ENCODE measurements at places on chromosomes 11 and 22. TPM values are rescaled to one million over a fixed set of nuclear protein-coding genes. Genes with fewer than 3 reads are reported as not detected.

The H19 gene
- total RNA-seq = not detected

The FREY1 gene
- total RNA-seq = 3.7 TPM

- no peak for DNase-seq
Measured at GRCh38 chr11:70383664-70384565, 14.4 kb upstream of the CTTN start.

DNA sequence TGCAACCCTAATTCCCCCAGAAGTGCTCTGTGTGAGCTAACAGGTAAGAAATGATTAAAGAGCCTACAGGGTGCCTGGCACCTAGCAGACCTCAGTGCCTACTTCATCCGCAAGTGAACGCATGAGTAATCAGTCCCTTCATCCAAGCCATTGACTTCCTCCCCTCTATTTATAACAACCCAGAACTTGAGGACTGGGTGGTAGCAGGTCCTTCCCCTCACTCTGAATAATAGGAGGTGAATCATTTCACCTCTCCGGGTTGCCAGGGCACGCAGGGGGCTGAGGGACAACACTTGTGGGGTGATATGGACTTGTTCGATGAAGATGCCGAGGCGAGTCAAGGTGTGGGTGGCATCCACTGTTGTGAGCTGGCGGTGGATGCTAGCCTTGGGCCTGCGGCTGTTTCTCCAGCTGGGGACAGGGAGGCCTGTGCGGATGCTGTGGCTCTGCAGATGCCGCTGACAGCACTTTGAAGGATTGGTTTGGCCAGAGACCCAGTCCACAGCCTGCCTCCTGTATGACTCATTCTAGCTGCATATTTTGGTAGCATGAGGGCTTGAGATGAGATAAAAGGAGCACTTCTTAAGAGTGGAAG is 11.7 kb upstream of the SORL1-AS1 start:
- peak; percentile 66 for DNase-seq

DNA sequence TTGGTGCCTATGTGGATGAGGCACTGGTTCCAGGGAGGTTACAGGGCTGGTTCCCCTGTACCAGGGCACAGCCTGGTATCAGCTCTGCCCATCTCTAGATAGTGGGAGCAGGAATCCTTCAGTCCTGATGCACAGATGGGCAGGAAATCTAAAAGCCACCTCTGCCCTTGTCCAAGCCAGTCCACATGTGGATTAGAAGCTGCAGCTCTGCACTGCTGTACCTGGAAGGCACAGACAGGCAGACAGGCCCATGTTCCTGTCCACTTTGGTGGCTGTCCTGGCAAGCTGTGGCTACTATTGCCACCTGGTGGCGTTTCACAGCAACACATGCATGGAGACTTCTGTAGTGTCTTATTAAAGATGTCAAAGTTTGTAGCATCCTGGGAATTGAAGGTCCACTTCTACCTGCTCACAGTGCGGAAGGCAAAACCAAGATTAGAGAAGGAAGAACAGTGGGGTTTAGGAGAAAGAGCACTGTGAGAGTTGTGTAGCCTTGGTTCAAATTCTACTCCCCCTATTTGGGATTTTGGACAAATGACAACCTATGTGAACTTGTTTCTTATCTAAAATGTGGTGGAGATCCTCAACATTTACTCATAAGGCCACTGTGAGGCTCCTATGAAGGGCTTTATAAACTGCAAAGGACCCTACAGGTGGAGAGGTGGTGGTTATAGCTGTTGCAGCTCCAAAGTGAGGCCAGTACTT is 30.1 kb downstream of the NAV2 start:
- peak; percentile 60 for DNase-seq

DNA sequence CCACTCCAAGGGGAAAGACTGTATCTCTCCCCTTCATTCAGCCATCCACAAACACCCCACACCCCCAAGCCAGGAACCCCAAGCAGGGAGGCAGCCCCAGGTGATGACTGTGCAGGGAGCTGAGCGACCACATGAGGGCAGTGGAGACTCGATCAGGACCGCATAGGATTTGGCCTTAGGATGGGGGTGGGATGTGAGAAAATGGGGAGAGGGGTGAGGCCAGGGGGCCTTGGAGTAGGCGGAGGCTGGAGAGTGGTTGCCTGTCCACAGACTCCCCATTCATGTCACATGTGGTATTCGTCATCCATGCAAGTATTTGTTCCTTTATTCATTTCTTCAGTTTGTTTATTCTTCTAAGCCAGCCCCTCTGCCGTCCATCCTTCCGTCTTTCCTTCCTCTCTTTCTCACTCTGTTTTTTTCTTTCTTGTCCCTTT is 2.7 kb upstream of the RHOD start:
- peak; percentile 62 for DNase-seq
